SK-MEL-5 (cell line): ENCODE measurements at places on chromosomes 4 and X. TPM values are rescaled to one million over a fixed set of nuclear protein-coding genes. Genes with fewer than 3 reads are reported as not detected.

DNA sequence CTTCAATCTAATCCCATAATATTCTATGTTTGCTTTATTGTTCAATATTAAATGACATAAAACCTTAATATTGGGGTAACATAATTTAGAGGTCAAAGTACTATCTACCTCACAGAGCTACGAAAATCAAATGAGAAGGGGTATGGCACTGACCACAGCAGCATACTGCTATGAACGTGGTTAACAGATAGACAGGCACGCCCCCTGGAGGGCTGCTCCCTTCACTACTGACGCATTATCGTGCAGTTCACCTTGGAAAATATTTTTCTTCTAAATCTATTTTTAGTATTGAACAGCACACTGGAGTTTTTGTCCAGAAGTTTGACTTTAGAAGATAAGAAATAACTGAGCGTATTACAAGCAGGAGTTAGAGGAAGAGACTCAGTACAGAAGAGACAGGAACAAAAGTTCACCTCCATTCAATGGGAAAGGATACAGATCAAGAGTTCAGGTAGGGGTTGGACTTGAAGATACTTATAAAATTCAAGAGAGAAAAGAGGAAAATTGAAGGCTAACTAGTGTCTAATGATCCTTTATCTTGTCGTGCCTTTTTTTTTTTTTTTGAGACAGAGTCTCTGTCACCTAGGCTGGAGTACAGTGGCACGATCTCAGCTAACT, 22.7 kb downstream of the MAP9 start:
- DNase-seq, result peak; percentile 65

GRCh38 chr4:88659055-88659889, 38.4 kb downstream of the NAP1L5 start:
- DNase-seq, result peak; percentile 75

The SNCA gene
- 179 and 186 TPM in 2 replicates for total RNA-seq

- no peak for DNase-seq
These were observed 48.0 kb downstream of the PHKA2 start for GRCh38 chrX:18935893-18936292.

The XAGE2 gene
- total RNA-seq, result not detected in 2 replicates

The CC2D2A gene
- 33.2 and 33.5 TPM in 2 replicates for total RNA-seq

DNA sequence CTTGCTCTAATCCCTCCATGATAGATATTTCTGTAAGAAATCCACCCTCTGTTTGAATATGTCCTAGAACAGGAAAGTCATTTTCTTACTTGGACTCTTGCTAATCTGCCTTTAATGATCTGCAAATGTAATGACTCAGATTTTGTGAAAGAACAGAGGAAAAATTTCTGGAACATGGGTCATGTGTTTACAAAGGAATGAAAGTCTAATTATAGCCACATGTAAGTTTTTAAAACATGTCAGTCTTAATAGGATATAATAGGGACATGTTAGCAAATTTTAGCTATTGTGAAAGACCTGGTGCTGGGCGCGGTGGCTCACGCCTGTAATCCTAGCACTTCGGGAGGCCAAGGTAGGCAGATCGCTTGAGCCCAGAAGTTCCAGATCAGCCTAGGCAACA, 47.6 kb downstream of the GRK4 start:
- no peak for DNase-seq

DNA sequence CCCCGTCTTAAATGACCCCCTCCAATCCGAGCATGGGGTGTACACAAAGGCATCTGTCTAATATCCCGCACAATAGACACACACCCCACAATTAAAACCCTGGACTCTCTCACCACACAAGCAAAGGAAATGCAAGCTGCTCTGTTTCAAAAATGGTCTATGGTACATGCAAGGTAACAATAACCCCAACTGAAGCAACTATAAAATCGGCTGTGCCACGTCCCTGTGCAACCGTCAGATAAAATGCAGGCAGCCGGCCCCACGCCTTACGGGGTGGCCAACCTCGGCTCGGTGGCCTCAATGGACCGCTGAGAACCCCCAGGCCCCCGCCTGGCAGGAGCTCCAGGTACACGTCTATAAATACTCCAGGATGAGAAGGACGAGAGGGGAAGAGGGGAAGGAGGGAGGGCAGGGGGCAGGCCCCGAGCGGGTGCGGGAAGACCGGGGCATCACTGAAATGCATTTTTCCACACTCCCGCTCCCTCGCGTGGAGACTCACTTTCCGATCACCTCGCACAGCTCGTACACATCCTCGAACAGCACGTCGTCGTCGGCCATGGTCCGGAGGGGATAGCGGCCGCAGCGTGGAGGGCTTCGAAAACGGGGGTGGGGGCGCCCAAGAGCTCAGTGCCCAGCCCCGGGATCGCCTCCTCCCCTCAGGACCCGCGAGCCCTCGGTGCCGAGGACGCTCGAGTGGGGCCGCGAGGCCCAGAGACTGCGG, 763 bp downstream of the CASK start:
- DNase-seq, result peak; percentile 6

The NAA11 gene
- total RNA-seq, result 11.0 and 12.1 TPM in 2 replicates
